NCI-H345 (cell line): ENCODE measurements at places on chromosomes 16 and 17.
A peak's percentile ranks its signal among the peaks of the same experiment; 100 is the strongest.

GRCh38 chr17:45940293-45940692 lies 45.9 kb downstream of the MAPT start:
- no peak for DNase-seq

DNA sequence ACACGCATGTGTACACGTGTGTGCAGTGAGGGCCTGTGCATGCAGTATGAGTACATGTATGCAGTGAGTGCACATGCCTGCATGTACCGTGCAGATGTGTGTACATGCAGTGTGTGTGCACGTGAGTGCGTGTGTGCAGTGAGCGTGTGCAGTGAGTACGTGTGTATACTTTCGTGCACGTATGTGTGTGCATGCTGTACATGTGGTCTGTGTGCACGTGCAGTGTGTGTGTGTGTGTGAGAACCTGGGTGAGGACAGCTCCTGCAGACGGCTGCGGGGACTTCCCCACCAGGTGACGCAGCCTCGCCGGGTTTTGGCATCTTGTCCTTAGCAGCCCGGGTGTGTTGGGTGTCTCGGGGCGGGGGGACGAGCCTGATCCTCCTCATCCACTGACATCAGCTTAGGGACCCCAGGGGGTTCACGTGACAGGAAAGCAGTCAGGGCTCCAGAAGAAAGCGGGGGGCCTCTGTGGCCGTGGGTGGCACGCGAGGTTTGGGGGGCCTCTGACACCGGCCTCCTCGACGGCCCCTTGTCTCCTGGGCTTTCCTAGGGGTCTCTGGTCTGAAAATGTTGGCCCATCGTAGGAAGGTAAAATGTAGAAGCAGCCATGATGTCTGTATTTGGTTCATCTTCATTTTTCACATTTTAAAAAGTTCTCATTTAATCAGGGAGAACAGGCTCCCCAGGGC lies 119.6 kb upstream of the ZNF750 start:
- DNase-seq: no peak

GRCh38 chr17:33175562-33175961 lies 117.5 kb downstream of the ASIC2 start:
- no peak for DNase-seq

DNA sequence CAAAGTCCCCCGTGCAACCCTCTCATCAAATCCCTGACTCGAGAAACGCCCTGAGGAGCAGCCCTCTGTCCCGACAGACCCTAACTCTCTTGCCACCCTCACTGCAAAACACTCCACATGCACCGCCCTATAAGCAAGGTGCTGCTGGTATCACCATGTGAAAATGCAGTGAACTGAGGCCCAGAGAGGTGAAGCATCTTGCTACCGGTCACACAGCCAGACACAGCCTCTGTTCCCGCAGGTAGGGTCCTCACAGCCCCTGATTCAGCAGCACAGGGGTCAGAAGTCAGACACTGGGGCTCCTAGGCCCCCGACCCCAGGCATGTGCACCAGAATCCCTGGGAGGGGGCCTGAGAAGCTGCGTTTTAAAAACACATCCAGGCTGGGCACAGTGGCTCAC lies 1.1 kb downstream of the CIBAR2 start:
- no peak for DNase-seq

DNA sequence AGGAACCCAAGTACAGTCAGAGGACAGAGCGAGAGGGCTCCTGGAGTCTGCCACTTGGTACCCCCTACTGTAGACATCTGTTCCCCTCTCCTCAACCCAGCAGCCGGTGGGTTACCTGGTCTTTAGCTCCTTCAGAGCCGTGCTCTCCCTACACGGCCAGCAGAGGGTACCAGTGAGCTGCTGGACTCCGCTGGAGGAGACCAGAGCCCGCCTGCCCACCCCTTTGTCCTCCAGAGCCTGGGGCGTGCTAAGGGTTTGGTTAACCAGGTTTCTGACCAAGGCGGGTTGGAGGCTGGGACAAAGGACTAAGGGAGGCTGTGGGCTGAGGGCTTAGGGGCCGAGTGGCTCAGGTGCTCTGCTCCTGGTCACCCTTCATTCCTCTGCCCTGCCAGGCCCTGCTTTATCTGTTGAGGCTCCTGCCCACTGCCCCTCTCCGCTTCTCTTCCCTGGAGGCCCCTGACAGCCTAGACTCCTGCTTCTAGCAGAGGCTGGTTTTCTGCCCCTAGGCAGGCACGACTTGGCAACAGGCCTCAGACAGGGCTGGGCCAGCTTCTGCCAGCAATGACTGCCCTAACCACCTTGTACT lies 2.7 kb upstream of the HSD11B2 start:
- peak; percentile 54 for DNase-seq

DNA sequence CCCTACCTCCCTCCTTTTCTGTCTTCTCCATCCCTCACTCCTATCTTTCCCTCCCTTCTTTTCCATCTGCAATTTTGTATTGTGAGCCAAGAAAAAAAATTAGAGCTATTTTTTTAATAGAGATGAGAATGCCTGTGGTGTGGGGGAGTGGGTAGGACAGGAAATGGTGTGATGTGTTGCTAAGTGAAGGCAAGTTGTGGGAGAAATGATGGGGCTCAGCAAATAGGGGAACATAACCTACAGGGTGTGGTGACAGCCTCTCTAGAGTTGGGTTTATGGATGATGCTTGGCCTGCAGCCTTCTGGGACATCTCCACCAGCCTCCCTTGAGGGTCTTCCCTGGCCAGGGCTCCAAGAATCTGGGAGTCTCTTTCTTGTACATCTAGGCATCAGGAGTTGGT lies 163.1 kb upstream of the CACNG3 start:
- no peak for DNase-seq

- no peak for DNase-seq
These were observed 102.6 kb upstream of the HS3ST3A1 start for GRCh38 chr17:13704333-13704732.

- DNase-seq: no peak
These were observed 1045.9 kb upstream of the CDH8 start for GRCh38 chr16:63082101-63082500.

GRCh38 chr17:68169840-68170239 lies 78.0 kb upstream of the AMZ2 start:
- DNase-seq: no peak

GRCh38 chr17:10271106-10271562 lies 72.7 kb upstream of the GAS7 start:
- DNase-seq: no peak
